ENCODE measurements at places on chromosomes 12 and 14.

GRCh38 chr14:24595073-24595808, 14.2 kb downstream of the GZMH start:
- no peak for DNase-seq

DNA sequence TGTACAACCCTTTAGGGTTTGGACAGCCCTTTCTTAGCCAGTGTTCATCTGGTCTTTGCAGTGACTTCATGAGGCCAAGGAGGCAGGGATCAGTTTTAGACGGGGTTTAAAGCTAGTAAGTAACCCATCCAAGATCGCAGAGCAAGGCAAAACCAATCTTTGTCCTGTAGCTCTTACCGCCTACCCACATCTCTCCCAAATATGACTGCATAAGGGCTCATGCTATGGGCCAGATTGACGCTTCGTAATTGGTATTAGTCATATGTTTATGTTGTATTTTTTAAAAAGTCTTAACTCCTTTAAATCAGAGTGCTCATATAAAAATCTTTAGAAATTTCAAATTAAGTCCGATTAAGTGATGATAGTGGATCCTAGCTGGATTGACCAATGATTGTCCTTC, 3.7 kb upstream of the CLMN start:
- no peak for DNase-seq

GRCh38 chr14:35140718-35141581, 18.6 kb downstream of the PRORP start:
- no peak for DNase-seq

GRCh38 chr14:29078810-29079522, 312.4 kb downstream of the FOXG1 start:
- DNase-seq, result no peak

DNA sequence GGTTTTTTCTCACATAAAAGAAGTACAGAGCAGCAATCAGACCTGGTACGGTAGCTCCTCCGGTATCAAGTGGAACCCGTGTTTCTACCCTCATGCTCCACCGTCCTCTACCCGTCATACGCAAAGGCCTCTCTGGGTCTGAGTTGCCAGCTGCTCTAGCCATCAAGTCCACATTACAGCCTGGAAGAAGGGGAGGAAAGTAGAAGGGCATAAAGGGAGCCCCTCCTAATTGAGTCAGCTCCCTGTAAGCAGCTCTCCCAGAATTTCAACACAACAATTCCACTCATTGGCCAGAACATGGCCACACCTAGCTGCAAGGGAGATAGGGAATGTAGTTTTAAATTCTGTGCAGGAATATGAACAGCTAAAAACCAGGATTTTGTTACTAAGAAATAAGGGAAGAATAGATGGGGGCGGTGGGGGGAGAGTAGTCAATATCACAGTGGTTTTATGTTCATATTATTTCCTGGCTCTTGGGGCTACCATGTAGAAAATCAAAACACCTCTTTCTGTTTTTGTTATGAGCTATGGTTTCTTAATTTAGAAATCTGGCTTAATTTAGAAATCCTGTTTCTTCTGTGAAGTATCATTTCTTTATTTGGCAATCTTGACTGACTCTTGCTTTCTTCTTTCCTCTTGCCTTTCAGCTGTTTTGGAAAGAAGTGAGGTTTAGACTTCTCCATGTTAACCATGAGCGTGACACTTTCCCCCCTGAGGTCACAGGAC, 103.9 kb downstream of the AKAP6 start:
- no peak for DNase-seq

GRCh38 chr12:109510196-109510595, 32.8 kb downstream of the UBE3B start:
- DNase-seq, result no peak

GRCh38 chr12:66117242-66117641, 13.3 kb downstream of the LLPH start:
- no peak for DNase-seq

DNA sequence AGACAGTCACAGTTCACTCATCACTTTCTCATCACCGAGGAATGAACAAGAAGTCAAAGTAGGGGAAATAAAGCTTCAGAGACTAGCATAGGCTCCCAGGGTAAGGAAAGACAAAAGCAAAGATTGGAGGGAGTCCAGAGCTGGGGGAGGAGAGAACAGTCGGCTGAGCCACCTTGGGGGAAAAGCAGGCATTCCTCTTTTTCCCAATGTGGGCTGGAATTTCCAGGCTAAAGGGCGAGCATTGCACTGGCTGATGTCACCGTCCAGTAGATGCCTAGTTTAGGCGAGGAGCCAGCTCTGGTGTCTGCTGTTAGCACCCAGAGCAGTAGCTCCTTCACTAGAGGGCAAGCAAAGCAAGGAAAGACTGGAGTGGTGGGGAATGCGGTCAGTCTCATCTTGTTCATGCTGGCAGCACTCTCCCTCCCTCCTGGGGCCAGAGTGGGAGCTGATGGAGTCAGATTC, 8.5 kb upstream of the KRT75 start:
- DNase-seq, result no peak

GRCh38 chr12:96054244-96054610, 18.8 kb upstream of the LTA4H start:
- no peak for DNase-seq

- DNase-seq, result no peak
Measured at GRCh38 chr14:93909429-93910128, 17.6 kb upstream of the FAM181A start.

DNA sequence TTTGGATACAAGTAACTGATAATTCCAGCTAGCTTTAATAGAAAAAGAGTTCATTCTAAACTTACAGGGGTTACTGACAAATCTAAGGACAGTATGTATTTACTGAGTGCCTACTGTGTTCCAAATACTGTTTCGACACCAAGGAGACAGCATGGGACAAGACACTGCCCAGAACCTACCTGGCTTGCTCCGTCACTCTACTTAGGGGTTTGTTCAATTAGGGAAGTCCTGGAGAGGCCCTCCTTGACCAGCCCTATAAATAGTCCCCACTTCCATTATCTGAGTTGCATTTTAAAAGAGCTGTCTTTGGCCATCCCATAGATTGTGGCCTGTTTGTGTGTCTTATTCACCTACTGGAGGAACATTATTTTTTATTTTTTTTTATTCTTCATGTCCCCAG, 129.5 kb upstream of the ATF1 start:
- no peak for DNase-seq

GRCh38 chr14:68777644-68778043, 15.2 kb downstream of the ZFP36L1 start:
- no peak for DNase-seq

GRCh38 chr12:30996255-30996654, 69.7 kb downstream of the TSPAN11 start:
- DNase-seq, result no peak

DNA sequence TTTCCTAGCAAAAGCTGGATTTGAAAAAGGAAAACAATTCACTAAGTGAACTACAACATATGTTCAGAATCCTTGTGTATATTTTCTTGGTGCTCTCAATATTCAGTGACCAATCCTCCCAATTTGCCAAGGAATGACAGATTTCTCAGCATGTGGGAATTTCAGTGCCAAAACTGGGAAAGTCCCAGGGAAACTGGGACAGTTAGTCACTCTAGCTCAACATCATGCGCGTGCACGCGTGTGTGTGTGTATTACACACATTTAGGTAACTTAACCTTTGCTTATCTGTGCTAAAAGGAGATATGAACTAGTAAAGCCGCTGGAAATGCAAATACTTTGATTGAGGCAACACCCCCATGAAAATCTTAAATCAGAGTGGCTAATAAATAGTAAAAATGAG, 26.1 kb upstream of the SLC6A13 start:
- DNase-seq, result no peak

DNA sequence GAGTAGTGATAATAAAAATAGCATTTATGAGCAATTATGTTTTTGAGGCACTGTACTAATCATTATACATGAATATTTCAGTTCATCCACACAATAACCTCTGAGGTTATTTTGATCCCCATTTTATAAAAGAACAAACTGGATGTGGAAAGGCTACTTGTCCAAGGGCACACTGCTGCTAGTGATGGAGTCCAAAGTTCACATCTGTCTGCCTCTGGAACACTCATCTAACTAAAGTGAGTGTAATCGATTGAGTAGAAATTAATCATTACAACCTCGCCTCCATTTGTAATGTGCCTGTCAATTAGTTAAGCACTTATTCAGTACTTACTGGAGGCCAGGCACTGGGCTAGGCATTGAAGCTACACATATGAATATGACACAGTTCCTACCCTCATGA, 55.4 kb downstream of the TMEM260 start:
- no peak for DNase-seq

DNA sequence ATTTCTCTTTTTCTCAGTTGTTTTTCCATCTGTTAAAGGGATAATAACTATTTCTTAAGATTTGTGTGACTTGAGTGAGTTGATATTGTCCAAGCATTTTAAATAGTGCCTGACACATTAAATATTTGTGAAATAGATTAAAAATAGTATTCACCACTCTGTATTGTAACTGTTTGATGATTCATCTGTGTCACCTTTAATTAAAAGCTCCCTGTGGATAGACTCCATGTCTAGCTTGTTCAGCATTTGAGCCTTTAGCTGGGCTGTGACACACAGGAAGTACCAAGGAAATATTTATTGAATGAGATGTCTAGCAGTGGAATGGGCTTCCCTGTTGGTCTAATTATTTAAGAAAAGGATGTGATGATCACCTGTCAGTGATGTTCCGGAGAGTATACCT, 1.8 kb upstream of the GLIPR1L2 start:
- DNase-seq, result no peak

DNA sequence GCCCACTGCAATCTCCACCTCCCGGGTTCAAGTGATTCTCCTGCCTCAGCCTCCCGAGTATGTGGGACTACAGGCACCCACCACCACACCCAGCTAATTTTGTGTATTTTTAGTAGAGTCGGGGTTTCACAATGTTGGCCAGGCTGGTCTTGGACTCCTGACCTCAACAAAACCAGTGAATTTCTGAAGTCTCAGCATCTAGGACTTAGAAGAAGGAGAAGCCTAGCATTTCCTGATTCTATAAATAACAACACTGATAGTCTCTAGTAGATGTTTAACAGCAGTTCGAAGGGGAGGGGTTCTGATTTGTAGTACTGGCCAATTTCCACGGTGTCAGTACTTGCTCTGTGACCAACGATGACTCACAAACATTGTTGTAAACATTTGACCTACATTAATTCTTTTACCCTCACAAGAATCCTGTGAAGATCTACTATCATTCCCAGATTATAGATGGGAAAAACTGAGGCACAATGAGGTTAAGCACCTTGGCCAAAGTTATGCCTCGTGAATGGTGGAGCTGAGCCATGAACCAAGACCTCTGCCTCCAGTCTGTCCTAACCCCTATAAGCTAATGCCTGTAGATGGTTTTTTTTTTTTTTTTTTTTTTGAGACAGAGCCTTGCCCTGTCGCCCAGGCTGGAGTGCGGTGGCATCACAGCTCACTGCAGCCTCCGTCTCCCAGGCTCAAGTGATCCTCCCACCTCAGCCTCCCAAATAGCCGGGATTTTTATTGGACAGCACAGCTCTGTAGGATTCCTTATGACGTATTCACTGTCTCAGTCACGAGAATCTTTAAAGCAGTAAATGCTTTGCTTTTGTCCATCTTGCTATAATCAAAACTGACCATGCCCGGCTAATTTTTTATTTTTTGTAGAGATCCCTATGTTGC, 5.2 kb downstream of the P2RX4 start:
- DNase-seq, result no peak

- no peak for DNase-seq
Measured at GRCh38 chr14:95699412-95699811, 13.2 kb downstream of the TCL1B start.

- no peak for DNase-seq
Measured at GRCh38 chr14:75769047-75769685, 108.1 kb downstream of the TTLL5 start.

DNA sequence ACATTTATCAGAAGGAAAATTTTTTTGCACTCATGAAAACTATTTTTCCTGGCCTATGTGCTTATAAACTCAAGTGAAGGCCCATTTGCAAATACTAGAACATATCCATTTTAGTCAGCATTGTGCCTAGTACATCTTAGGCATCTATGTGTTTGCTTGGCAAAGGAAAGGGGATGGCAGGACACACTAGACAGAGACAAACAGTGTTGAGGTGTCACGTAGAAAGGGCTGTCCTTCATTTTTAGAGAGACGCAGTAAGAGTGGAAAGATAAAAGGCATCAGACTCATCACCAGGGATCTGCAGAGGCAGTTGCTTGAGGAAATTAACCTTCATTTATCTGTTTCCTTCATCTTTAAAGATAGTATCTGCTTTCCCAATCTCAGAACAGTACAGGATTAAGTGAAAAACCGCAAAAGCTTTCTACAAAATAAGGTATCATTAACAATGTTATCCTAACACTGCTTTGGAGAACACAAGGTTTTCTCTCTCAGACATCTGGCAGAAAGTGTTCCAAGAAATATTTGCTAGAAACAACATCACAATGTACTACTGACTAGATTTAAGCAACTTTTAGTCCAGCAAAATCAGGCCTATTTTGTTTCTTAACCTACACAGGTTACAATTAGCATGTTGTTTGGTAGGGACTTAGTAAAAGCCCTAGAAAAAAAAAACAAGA, 2.0 kb downstream of the YBX3 start:
- no peak for DNase-seq

DNA sequence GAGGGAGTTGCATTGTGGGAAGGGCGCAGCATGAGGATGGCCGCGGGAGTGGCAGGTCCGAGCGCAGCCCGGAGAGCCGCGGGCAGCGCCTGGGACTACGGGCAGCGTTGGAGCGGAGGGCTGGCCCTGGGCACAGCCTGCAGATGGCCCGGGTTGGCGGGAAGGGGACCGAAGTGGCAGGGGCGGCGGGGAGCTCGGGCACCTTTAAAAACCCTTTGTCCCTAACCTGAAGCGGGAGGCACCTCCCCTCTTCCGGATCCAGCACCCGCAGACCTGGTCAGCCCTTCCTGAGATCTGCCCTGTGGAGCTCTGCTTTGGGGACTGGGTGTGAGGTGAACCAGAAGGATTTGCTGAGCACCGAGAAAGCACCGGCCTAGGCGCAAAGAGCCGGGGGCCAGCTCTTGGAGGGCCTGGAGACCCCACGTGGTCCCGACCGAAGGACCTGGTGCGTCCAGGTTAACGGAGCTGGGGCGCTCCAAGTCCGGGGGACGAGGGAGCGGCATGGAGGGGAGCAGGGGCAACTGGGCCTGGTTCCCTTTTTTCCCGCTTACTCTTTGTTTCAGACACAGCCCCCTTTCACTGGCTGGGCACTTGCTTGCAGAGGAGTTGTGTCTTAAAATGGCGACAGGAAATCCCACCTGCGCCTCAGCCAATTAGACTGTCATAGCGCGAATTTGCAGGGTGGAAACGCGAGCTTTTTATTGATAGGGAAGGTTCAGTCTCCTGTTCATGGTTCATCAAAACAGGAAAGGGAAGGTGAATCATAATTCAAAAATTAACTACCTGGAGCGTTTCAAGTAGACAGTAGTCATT, 792 bp upstream of the SLC38A1 start:
- DNase-seq, result peak; percentile 29

DNA sequence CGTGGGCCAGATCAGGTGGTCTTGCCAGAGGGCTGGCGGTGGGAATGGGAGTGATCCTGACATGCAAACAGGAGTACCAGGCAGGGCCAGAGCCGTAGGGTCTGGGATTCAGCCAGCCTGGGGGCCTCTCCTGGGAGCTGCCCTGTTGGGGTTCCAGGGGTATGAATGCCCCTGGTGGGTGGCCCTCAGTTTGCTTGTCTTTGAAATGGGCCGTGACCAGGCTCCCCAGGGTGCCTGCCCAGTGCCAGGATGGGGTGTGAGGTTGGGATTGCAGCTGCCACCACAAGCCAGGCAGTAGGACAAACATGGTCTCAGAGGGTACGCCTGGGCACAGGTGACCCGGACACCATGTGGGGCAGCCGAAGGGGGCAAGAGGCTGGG, 168.8 kb downstream of the KIF26A start:
- no peak for DNase-seq

- no peak for DNase-seq
Measured at GRCh38 chr14:84080944-84081343, 1449.0 kb upstream of the FLRT2 start.

All from stimulated activated CD8-positive, alpha-beta memory T cell treated with anti-CD3 and anti-CD28 coated beads, Interleukin-7, amount 100 ng/mL, for 1 hour (primary cell).